ENCODE measurements at places on chromosomes 7 and 10. TPM values are rescaled to one million over a fixed set of nuclear protein-coding genes. Genes with fewer than 3 reads are reported as not detected.

ATP6V0A4 gene
- total RNA-seq, result not detected

PCLO gene
- total RNA-seq, result 2.9 TPM

CACNB2 gene
- 84.7 TPM for total RNA-seq

MRLN gene
- not detected for total RNA-seq

- no peak for DNase-seq
- H3K27me3 ChIP-seq, result no peaks in the 10 kb centered on the region
- H3K36me3 ChIP-seq, result no peaks in the 10 kb centered on the region
- H3K4me3 ChIP-seq, result no peak overlapping the region
- H3K27ac ChIP-seq, result no peak overlapping the region
- H3K4me1 ChIP-seq, result no peaks in the 10 kb centered on the region
Measured at GRCh38 chr10:4450981-4451908, 374.8 kb upstream of the AKR1E2 start.

DNA sequence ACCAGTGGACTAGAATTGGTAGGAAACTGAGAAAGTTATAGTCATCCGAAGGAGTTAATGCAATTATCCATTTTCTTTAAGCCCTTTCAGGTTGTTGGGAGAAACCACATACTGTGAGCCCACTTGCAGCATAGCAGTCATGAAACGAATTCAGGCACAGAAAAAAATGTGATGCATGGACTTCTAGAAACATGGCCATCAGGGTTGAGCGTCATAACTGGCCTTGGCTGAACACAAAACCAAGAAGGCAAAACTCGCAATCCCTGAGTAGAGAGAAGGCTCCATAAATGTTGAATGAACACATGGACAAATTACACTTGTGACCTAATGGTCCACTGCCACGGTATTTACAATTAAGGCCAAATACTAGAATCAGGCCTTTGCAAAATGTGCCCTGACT is 121.9 kb downstream of the FAM107B start:
- no peak overlapping the region for H3K4me3 ChIP-seq
- peaks cover 30% of the 10 kb centered on the region for H3K4me1 ChIP-seq
- H3K27ac ChIP-seq, result peak overlapping the region; percentile 12
- H3K36me3 ChIP-seq, result no peaks in the 10 kb centered on the region

GRCh38 chr10:37856881-37857286 is 526 bp downstream of the ZNF248 start:
- no peaks in the 10 kb centered on the region for H3K27me3 ChIP-seq
- H3K27ac ChIP-seq, result peak overlapping the region; percentile 100
- H3K4me1 ChIP-seq, result peaks cover 53% of the 10 kb centered on the region
- H3K4me3 ChIP-seq, result peak overlapping the region; percentile 99
- DNase-seq, result no peak
- no peaks in the 10 kb centered on the region for H3K36me3 ChIP-seq

GRCh38 chr7:147541261-147541660 is 1049.3 kb upstream of the C7orf33 start:
- no peaks in the 10 kb centered on the region for H3K27me3 ChIP-seq
- H3K4me1 ChIP-seq, result no peaks in the 10 kb centered on the region
- no peak for DNase-seq
- no peak overlapping the region for H3K4me3 ChIP-seq
- H3K36me3 ChIP-seq, result no peaks in the 10 kb centered on the region

DNA sequence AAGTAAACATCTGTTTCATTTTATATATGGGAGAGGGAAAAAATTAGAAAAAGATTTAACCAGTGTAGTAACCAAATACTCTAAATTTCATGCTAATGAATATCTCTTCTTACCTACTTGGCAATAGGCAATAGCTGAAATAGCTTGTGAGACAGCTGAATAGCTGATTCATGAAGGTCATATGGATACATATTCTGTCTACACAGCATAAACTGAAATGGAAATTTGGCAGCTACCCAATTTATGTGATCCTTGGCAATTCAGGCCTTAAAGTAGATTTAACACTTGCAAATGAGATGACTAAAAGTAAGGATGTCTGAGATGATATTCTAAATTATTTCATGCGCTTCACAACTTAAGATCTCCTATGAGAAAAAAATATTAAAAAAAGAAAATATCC is 261.2 kb upstream of the SEMA3A start:
- no peak overlapping the region for H3K4me3 ChIP-seq
- no peak for DNase-seq
- no peaks in the 10 kb centered on the region for H3K27me3 ChIP-seq
- H3K27ac ChIP-seq, result no peak overlapping the region
- H3K4me1 ChIP-seq, result peaks cover 6% of the 10 kb centered on the region

DNA sequence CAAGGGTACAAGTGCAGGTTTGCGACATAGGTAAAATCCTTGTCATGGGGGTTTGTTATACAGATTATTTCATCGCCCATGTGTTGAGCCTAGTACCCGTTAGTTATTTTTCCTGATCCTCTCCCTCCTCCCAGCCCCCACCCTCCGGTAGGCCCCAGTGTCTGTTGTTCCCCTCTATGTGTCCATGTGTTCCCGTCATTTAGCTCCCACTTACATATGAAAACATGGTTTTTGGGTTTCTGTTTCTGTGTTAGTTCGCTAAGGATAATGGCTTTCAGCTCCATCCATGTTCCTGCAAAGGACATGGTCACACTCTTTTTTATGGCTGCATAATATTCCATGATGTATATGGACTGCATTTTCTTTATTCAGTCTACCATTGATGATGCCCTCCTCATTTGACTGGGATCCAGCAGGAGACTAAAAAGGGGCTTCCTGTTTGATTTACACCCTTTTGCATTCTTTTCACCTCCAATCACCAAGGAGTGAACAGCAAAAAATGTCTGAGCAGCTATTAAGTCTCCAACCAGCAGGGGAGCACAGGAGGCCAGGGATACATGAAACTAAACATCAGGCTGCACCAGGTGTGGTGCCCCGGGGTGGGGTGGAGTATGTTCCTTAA is 188.2 kb downstream of the SKIDA1 start:
- no peaks in the 10 kb centered on the region for H3K27me3 ChIP-seq
- no peak for DNase-seq
- H3K27ac ChIP-seq, result no peak overlapping the region
- H3K4me1 ChIP-seq, result peaks cover 24% of the 10 kb centered on the region

DNA sequence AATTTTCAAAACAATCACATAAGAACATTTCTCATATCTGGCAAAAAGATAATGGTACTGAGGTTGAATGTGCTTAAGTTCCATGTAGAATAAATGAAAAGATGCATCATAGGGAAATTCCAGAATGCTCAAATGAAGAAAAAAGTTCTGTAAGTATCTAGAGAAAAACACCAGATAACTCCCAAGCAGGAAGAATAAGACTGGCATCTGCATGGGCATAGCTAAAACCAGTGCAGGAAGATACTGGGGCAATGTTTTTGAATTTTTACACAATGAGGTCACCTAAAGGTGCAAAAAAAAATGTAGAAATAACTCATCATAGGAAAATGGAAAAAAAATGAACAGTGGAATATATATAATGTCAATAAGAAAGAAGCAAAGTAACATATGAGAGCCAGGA is 275.2 kb downstream of the BAMBI start:
- H3K27me3 ChIP-seq, result no peaks in the 10 kb centered on the region
- peaks cover 1% of the 10 kb centered on the region for H3K4me1 ChIP-seq
- no peak for DNase-seq
- no peaks in the 10 kb centered on the region for H3K36me3 ChIP-seq
- no peak overlapping the region for H3K4me3 ChIP-seq

GRCh38 chr10:3010334-3010733 is 57.0 kb upstream of the PFKP start:
- H3K36me3 ChIP-seq, result no peaks in the 10 kb centered on the region
- H3K4me3 ChIP-seq, result no peak overlapping the region
- no peaks in the 10 kb centered on the region for H3K27me3 ChIP-seq
- DNase-seq, result no peak
- no peak overlapping the region for H3K27ac ChIP-seq
- peaks cover 13% of the 10 kb centered on the region for H3K4me1 ChIP-seq

- H3K27ac ChIP-seq, result no peak overlapping the region
- no peak for DNase-seq
- peaks cover 22% of the 10 kb centered on the region for H3K4me1 ChIP-seq
- no peak overlapping the region for H3K4me3 ChIP-seq
Measured at GRCh38 chr10:43702213-43702935, 53.7 kb upstream of the ZNF32 start.

GRCh38 chr10:51521605-51522004 is 177.8 kb downstream of the CSTF2T start:
- no peaks in the 10 kb centered on the region for H3K36me3 ChIP-seq
- peaks cover 6% of the 10 kb centered on the region for H3K4me1 ChIP-seq
- H3K27me3 ChIP-seq, result no peaks in the 10 kb centered on the region
- H3K4me3 ChIP-seq, result no peak overlapping the region
- H3K27ac ChIP-seq, result no peak overlapping the region

GRCh38 chr10:102982296-102982695 is 64.2 kb downstream of the CNNM2 start:
- H3K27ac ChIP-seq, result no peak overlapping the region
- no peak overlapping the region for H3K4me3 ChIP-seq
- no peak for DNase-seq
- no peaks in the 10 kb centered on the region for H3K4me1 ChIP-seq
- no peaks in the 10 kb centered on the region for H3K36me3 ChIP-seq
- H3K27me3 ChIP-seq, result no peaks in the 10 kb centered on the region

DNA sequence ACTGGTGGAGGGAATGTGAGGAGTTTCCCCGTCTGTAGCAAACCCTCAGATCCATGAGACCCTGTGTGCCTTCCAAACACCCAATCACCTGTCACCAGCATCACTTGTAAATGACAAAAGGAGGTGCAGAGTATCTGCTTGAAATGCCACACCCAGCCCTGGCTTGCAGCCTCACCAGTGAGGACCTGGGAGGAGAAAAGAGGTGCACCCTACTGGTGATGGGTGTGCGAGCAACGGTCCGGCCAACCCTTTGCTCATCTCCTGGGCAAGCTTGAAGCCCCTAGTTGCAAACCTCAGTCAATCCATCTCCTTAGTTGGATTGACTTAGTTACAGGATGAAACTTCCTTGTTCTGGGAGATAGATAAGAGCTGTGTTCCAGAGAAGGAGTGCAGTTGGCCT is 62.4 kb upstream of the WAPL start:
- H3K4me3 ChIP-seq, result no peak overlapping the region
- no peaks in the 10 kb centered on the region for H3K27me3 ChIP-seq
- H3K27ac ChIP-seq, result no peak overlapping the region
- H3K36me3 ChIP-seq, result no peaks in the 10 kb centered on the region
- DNase-seq, result no peak
- H3K4me1 ChIP-seq, result peaks cover 10% of the 10 kb centered on the region

All from esophagus muscularis mucosa (tissue), 4 donors.